ENCODE measurements at places on chromosomes 6 and 20.

- no peak for DNase-seq
Observed at GRCh38 chr6:48135323-48136084, 24.5 kb upstream of the PTCHD4 start.

DNA sequence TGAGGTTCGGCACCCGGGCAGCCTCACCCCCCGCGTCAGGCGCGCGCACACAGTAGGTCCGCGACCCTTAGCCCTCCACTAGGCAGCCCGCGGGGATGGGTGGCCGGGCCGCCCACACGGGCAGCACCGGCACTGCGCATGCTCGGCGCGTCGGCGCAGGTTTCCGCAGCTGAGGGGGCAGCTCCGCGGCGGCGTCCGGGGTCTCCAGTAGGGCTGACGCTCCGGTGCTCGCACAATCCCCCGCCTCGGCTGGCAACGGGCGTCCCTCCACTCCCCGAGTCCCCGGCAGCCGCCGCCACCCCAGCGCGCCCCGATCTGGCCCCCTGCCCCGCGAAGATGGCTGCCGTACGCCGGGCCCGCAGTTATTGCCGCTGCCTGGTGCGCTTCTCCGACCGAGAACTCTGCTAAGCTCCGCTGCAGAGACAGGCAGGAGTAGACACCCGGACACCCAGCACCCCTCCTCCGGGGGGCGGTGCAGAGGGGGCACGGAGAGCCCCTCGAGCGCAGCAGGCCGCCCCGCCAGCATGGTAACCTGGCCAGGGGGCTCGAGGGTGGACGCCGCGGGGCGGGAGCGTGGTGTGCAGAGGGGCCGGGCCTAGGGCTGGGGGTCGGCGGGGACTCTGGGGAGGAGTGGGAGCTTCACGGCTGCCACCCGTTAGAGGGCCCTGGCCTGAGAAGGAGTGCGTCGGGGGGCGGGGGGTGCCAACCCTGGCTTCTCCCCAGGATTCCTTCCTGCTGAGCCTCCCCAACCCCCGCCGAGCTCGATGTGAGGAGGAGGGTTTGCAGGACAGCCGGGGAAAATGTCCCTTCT lies at the start of gene FBXO9:
FBXO9 (plus strand) TSS at position 139 of the 811 bp plus-strand sequence; CDS start at position 525, 386 bp downstream.
- peak; percentile 82 for DNase-seq

DNA sequence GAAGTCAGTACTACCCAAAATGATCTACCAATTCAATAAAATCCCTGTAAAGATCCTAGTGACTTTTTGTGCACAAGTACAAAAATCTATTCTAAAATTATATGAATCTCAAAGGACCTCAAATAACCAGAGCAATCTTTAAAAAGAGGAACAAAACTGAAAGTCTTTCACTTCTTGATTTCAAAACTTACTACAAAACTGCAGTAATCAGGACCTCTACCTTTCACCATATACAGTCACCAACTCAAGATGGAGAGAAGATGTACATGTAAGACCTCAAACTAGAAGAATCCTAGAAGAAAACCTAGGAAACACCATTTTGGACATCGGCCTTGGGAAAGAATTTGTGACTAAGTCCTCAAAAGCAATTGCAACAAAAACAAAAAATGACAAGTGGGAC lies 109.5 kb upstream of the CD93 start:
- DNase-seq = no peak

GRCh38 chr20:16661756-16662155 lies 68.1 kb upstream of the SNRPB2 start:
- no peak for DNase-seq

DNA sequence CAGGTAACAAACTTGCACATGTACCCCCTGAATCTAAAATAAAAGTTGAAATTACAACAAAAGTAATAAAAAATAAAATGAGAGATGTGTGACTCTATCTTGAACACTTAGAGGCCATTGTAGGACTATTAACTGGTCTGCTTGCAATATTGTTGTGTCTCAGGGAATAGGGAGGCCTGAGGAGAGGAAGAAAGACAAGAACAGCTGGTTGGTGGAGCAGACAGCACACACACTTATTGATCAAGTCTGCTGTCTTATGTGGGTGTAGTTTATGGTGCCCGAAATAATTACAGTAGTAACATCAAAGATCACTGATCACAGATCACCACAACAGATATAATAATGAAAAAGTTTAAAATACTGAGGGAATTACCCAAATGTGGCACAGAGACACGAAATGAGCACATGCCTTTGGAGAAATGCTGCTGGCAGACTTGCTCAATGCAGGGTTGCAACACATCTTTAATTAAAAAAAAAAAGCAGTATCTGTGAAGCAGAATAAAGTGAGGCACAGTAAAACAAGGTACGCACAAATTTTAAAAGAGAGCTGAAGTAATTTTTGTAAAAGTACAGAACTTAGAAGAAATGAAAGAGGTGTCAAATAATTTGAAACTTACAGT lies 110.1 kb upstream of the HDAC2 start:
- DNase-seq = no peak

GRCh38 chr20:58141971-58142842 lies 86.2 kb downstream of the ANKRD60 start:
- DNase-seq = no peak

GRCh38 chr20:42338294-42339201 lies 720.4 kb upstream of the CHD6 start:
- no peak for DNase-seq

DNA sequence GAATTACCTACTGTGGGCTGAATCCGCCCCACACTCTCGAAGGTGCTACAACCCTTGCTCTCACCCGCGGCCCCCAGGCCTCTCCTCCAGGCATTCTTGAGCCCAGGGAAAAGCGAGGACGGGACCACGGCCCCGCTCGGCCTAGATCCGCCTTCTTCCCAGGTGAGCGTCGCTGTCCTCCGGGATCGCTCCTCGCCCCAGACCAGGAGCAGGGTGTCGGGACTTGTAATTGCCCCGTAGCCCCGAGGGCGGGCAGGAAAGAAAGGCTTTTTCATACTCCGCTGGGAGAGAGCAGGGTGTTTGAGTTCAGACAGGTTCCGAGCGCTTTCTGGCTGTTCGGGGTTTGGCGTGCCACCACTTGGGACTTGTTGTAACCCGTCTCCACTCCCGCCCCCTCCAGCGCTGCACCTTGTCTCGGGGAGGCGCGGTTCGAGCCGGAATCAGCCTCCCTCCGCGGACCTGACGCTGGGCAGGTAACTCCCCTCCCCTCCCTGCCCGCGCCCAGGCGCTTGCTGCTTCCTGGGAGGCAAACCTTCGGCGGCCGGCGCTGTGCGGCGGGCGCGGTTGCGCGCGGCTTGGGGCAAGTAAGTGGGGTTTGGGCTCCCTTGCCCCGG lies at the start of gene FAM83B:
FAM83B (plus strand) TSS at position 529 of the 614 bp plus-strand sequence. CDS start 23,476 bp downstream, outside the sequence.
- DNase-seq = peak; percentile 5

DNA sequence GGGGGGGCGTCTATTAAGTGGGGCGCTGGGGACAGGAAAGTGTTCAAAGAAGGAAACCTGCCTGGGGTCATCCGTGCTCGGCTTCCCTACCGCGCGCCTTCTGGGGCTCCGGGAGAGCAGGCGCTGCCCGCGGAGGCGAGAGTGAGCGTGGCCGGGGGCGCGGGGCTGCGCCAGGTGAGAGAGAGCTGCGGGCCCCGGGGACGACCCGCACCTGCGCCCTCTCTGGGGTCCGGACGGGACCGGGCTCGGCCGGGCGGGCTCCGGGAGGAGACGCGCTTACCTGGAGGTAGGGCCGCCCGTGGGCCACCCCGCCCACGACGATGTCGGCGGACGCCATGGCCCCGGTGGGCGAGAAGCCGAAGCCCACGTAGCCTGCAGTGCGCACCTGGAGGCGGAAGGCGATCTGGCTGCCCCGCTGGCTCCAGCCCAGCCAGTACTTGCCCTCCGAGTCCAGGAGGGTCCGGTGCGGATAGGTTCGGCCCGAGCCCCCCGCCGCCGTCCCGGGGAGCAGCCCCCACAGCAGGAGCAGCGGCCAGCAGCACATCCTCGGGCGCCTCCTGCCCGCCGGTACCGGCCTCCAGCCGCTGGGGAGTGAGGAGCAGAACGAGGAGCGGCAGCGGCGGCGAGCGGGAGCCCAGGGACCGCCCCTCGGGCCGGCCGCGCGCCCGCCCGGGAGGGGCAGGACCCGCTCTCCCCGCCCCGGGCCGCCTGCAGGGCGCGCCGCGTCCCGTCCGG lies at the start of gene MOXD1:
MOXD1 (minus strand) TSS at position 593 of the 735 bp plus-strand sequence; CDS start at position 544, 49 bp downstream.
- peak; percentile 48 for DNase-seq

DNA sequence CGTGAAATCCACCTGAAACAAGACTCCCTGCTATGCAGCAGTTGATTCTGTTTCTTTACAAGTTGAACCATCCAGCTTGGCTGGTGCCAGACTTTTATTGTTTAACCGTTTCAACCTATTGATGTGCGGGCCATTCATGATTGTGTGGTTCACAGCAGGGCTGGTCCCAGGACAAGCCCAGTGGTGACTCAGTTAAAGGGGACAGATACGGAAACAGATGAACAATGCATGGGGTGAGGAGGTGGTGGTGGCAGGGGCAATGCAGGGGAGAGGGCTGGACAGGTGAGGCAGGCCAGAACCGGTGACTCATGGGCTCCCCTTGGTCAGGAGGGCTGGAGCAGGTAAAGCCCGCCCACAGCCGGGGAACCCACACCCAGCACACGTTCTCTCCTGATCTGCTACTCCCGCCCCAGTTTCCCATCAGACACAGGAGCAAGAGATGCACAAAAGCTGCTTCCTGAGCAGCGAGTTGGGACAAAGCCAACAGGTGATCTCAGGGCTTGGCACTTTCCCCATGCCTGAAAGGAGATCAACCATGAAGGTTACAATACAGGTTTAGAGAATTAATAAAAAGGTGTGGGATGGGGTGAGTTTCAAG lies 232.2 kb downstream of the LY86 start:
- DNase-seq = no peak

GRCh38 chr6:127204281-127204680 lies 62.4 kb upstream of the RNF146 start:
- DNase-seq = no peak

DNA sequence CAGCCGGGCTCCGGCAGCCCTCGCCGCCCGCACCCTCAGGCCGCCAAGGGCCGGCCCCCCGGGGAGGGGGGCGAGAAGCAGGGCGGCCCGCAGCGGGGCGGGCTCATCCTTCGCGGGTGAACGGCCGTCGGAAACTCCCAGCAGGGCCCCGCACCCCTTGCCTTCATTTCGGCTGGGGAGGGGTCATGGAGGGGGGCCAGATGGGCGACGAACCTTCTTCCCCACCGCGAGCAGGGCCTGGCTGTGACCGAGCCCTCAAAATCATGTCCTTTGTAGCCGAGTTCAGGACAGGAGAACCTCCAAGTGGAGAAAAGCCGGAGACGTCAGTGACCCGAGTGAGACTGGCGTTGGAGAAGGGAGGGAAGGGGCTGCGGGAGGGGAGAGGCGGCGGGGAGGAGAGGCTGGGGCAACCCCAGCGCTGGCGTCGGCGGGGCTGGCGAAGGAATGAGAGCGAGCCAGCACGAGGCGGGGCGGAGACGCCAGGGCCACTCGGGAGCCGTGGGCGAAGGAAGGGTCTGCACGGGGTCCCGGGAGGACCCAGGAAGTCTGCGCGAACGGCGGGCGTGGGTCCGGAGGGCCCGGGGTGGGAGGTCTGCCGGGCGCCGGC lies 571 bp upstream of the FOXC1 start:
- peak; percentile 61 for DNase-seq

DNA sequence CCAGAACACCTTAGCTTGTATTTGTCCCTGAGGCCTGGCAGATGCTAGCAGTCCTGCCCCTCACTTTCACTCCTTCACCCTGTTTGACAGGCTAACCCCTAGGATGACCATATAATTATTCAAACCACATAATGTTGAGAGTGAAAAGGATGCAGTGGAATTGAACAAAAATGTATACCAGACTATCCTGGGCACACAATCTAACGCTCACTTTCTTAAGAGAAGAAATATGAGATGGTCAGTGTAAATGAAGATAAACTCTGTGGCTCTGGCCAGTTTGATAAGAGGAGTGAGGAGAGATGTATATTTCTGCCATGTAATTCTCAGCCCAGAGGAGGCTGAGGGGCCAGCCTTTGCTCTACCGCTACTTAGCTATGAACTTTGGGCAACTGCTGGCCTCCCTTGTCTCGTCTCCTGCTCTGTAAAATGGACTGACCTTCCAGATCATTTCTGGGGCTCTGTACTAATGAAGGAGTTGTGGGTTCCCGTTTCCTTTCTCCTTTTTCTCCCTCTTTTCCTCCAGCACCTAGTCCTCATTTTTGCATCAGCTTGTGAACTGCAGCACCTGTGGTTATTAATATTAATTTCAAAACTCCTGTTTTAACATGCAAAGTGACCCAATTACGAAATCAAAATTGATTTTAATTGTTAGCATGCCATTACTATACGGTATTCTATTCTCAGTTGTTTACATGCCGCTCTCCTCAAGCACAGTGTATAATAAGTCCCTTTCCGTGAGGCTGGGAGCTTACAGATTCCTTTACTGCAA lies 92.5 kb upstream of the IYD start:
- DNase-seq = no peak

GRCh38 chr6:112235956-112236355 lies 18.4 kb downstream of the LAMA4 start:
- DNase-seq = no peak

DNA sequence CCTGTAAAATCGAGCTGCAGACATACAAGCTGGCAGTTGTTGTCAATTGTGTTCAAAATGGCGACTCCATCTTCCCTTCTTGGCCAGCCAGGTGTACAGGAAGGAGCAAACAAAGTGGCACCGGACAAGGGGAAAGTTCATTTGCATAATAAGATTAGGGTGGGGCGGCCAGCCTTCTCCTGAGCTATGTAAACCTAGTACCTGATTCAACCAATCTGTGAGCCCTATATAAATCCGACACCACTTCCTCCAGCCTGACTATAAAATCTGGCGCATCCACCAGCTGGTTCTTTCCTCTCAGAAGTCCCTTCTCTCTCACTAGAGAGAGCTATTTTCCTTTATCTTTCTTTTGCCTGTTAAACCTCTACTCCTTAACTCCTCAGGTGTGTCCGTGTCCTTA lies 8.1 kb upstream of the HBS1L start:
- no peak for DNase-seq

- no peak for DNase-seq
Observed at GRCh38 chr6:69555088-69555638, 241.6 kb downstream of the LMBRD1 start.

DNA sequence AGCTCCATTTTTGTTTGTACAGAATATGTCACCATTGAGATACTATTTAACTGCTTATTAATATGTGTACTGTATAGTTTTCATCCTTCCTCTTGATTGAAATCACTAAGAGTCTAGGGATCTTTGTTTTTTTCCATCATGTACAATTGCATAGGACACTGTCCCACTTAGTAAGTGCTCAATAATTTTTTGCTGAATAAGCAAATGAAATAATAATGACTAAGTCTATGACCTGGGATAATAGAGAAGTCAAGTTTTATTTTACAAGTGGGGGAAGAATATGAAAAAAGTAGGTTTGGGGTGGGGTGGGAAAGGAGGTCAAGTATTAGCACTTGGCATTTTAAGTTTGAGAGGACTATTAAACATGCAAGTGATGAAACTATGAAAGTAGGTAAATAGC lies 4.5 kb upstream of the EYS start:
- no peak for DNase-seq

Data from BE2C (cell line).